ENCODE measurements at places on chromosomes 13 and 19.

DNA sequence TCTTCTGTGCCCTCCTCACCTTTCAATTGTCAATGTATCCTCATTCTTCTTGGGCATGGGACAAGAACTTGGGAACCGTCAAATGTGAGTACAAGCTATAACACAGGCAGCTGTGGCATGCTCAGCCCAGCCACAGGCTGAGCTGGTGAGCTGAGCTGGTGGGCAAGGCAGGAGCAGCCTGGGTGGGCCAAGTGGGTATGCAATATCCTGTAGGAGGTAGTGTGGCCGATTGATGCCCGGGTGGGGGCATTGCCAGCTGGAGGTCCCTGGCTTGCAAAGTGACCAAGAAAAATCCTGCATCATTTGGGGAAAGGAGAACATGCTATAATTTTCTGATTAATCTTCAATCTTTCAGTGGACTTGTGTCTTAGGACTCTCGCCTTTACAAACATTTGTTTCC is 507.2 kb upstream of the SLC10A2 start:
- no peak for DNase-seq

GRCh38 chr19:9000933-9001332 is 9.3 kb downstream of the MUC16 start:
- DNase-seq = no peak

- DNase-seq = no peak
These were observed 44.5 kb downstream of the RUBCNL start for GRCh38 chr13:46342538-46342937.

- no peak for DNase-seq
These were observed 51.4 kb downstream of the UBL3 start for GRCh38 chr13:29799041-29799440.

DNA sequence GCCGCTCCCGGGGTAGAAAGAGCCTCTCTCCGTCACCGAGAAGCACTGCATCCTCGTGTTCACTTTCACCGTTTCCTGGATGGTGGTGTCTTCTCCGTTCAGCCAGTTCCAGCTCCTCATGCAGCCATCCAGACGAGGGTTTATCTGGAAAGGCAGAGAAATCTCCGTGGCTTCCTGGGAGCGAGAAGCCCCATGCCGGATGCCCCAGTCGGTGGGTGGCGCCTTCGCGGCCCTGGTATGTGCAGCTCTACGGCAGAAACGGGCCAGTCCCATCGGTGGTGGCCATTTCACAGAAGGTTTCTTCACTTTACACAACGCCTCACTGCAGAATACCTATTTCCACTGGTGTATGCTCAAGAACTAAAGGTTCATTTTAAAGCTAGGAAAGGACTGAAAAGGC is 36.9 kb downstream of the GAS6 start:
- no peak for DNase-seq

- no peak for DNase-seq
These were observed 461.8 kb downstream of the MYO16 start for GRCh38 chr13:109091249-109091648.

DNA sequence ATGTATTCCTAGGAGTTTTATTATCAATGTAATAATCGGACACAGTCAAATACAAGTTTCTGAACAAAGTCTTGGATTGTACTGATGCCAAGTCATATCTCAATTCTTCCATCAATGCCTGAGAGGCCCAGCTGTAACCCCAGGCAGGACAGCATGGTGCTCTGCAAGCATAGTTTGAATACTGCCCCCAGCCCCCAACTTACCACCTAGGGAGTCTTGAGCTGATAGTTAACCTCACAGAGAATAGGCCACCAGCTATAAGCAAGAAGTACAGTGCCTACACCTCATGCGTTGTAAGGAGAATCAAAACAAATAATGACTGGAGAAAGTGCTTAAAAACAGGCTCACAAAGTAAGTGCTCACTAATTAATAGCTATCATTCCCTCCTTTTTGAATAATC is 2.7 kb downstream of the PROSER1 start:
- no peak for DNase-seq

All from activated T-cell treated with anti-CD3 and anti-CD28 coated beads, Interleukin-2, amount 50 U/mL, for 1 hour (primary cell).